T1000 (cell line): ENCODE measurements at places on chromosomes 3 and 15.
A peak's percentile ranks its signal among the peaks of the same experiment; 100 is the strongest.

DNA sequence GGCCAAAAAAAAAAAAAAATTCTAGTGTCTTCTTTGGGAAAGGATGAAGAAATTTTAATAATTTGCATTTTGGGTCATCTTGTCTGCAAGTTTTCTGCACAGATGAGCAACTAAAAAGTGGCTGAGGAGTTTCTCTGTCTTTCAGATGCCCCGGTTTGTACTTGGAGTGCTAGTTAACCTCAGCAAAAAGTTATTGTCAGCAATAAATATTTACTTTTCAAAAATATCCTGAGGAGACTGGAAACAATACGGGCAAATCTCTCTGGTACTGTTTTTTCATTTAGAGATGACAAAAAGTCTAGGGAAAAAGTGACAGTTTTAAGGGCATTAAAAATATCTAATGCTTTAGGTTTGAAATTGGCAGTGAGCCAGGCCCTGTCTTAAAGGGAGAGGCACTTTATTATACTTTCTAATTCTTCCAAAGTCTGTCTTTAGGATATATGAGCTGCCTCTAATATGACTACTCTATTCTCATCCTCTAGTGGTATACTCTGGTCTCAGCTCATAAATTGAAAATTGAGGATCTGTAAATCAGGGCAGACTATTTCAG is 436.0 kb upstream of the NR2F2 start:
- DNase-seq: no peak

GRCh38 chr3:54527521-54527920 is 400.3 kb downstream of the LRTM1 start:
- no peak for DNase-seq

GRCh38 chr3:110697961-110698360 is 373.7 kb upstream of the NECTIN3 start:
- DNase-seq: no peak

DNA sequence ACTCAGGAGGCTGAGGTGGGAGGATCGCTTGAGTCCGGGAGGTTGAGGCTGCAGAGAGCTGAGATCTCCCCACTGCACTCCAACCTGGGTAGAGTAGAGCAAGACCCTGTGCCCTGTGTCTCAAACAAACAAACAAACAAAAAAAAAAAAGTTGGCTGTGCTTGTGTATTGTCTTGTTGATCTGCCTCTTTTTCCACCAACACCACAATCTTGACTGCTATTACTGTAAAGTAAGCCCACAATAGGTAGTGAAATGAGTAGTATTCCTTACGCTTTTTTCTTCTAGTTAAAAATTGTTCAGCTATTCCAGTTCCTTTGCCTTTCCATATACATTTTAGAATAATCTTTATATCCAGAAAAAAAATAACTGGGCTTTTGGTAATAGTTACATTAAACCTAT is 35.5 kb downstream of the PTH1R start:
- no peak for DNase-seq

- no peak for DNase-seq
Observed at GRCh38 chr3:34268032-34268709, 469.7 kb downstream of the PDCD6IP start.

DNA sequence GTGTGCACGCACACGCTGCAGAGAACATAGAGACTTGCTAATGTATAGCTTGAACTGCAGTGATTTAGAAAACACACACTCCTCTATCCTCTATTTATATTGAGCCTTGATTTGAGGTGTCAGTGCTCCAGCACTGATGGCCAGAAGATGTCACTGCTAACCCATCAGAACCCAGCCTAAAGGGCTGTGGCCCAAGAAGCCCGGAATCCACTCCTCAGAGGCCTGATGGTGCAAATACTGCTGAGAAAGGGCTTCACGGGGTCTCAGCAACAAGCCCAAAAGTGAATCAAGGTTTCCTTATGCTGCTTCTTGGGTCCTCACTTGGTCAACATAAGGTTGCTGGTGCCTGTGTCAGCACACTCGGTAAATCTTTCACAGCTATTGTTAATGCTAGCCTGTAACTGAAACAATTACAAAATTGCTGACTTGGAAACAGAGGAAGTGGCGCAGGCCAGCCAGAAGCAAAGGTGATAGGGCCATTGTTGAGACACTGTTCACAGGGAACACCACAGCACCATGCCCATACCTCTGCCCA is 60.3 kb downstream of the HEG1 start:
- DNase-seq: peak; percentile 13
